ENCODE measurements at places on chromosomes 12 and 14.

DNA sequence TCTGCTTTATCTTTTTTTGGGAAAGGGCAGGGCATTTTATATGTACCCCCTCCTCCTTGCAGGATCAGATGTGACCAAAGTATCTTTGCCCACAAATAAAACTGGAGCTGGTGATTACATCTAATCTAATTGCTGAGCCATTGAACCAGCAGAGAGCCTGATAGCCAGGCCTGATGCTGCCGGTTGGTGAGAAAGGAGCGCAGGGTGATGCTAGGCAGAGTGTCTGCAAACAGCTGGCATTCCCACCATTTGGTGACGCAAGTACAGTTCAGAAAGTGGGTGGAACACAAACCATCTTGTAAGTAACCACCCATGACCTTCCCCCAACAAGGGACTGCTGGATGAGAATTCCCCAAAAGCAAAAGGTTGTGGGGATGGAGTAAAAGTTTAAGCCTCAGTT is 12.7 kb downstream of the DPPA3 start:
- H3K27me3 ChIP-seq: no peaks in the 10 kb centered on the region
- no peak overlapping the region for H3K4me3 ChIP-seq
- no peaks in the 10 kb centered on the region for H3K36me3 ChIP-seq

DNA sequence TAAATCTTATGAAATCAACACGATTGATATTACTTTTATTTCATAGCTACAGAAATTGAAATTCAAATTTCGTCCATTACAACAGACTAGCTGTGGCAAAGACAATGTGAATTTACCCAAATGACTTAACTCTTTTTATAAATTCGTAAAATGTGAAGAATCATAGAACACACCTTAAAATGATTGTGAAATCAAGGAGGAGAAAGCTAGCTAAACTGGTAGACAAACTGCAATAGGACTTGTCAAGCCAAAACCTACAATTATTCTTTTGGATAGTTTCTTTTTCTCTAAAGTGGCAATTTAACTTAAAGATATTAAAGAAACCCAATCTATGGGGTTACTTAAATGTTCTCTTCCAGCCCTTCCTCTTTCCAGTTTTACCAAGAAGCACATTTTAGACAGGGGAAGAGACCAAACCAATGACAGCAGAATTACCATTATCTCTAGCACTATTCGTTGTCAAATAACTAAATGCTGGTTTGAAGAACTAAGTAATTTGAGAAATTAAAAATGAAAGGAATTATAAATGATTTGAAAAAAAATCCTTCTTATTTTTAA is 807 bp upstream of the SLC16A7 start:
- DNase-seq: no peak
- H3K27ac ChIP-seq: peak overlapping the region; percentile 94
- peaks cover 19% of the 10 kb centered on the region for H3K4me1 ChIP-seq
- H3K4me3 ChIP-seq: peak overlapping the region; percentile 91
- peaks cover 3% of the 10 kb centered on the region for H3K36me3 ChIP-seq
- H3K27me3 ChIP-seq: peaks cover 8% of the 10 kb centered on the region

- H3K4me1 ChIP-seq: no peaks in the 10 kb centered on the region
- no peak overlapping the region for H3K4me3 ChIP-seq
- H3K27ac ChIP-seq: no peak overlapping the region
Observed at GRCh38 chr14:57182760-57183503, 85.8 kb downstream of the EXOC5 start.

DNA sequence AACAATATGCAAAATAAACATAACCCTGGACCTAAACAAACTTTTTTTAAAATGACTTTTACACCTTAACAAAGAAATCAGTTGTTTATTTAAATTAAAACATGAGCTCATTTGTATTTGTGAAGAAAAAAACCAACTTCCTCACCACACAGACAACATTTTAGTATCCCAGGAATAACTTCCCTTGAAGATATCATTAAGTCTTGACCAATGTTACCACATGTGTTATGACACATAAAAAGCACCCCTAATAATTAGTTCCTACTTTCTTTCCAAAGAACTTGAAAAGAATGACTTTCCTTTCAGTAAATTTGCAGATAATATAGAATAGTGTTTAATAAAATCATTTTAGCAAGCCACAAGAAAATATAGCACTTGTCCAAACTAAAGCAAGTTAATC is 42.4 kb downstream of the DUSP16 start:
- H3K4me3 ChIP-seq: peak overlapping the region; percentile 3
- H3K4me1 ChIP-seq: peaks cover 13% of the 10 kb centered on the region
- H3K27ac ChIP-seq: peak overlapping the region; percentile 82
- no peaks in the 10 kb centered on the region for H3K27me3 ChIP-seq
- peaks cover 51% of the 10 kb centered on the region for H3K36me3 ChIP-seq
- no peak for DNase-seq

DNA sequence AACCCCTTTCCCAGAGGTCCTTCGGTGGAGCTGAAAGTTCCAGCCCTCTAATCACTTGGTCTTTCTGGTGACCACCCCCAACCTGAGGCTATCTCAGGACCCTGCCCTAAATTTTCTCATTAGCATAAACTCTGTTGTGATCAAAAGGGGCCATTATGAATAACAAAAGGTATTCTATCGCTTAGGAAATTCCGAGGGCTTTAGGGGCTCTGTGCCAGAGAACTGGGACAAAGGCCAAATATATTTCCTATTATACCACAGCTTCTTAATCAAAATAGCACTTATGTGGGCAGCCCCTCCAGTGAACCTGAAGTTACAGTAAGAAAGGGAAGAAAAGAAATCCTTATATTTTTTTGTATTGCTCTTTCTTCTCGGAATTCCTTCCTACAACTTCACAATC is 125.3 kb upstream of the NPAS3 start:
- H3K4me1 ChIP-seq: peaks cover 9% of the 10 kb centered on the region
- no peak overlapping the region for H3K27ac ChIP-seq
- H3K4me3 ChIP-seq: no peak overlapping the region
- H3K27me3 ChIP-seq: peaks cover 4% of the 10 kb centered on the region
- H3K36me3 ChIP-seq: no peaks in the 10 kb centered on the region

- H3K27me3 ChIP-seq: no peaks in the 10 kb centered on the region
- peak overlapping the region; percentile 32 for H3K27ac ChIP-seq
- peaks cover 22% of the 10 kb centered on the region for H3K4me1 ChIP-seq
- DNase-seq: no peak
- no peak overlapping the region for H3K4me3 ChIP-seq
Observed at GRCh38 chr12:11771356-11771755, 121.9 kb downstream of the ETV6 start.

DNA sequence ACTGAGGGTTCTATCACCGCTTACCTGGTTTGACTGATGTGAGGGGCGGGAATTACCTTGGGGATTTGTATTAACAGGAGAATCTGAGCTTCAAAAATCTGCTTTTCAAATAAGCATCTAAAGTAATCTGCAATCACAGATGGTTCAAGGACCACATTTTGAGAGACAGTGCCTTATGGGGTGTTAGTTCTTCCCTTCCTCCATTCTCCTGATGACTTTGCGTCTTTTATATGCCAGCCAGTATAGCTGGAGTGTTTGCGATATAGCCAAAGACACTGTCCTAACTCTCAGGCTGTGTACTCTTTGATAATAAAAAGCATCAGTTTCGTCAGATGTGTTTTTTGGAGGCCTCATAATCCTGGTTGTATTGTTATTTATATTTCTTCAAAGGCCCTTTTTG is 39.5 kb downstream of the PPHLN1 start:
- H3K4me3 ChIP-seq: no peak overlapping the region
- no peak overlapping the region for H3K27ac ChIP-seq
- H3K4me1 ChIP-seq: peaks cover 3% of the 10 kb centered on the region
- no peak for DNase-seq

GRCh38 chr14:101761032-101761880 is at the start of gene PPP2R5C:
PPP2R5C (plus strand) TSS chr14:101761709; CDS start chr14:101761894, 185 bp downstream.
- H3K36me3 ChIP-seq: peaks cover 5% of the 10 kb centered on the region
- peak within 1 kb of the TSS; percentile 93 for H3K4me3 ChIP-seq
- peak within 1 kb of the TSS; percentile 79 for H3K27ac ChIP-seq
- H3K27me3 ChIP-seq: peaks cover 26% of the 10 kb centered on the region

GRCh38 chr12:71183018-71183417 is 25.2 kb upstream of the TSPAN8 start:
- DNase-seq: no peak
- no peak overlapping the region for H3K27ac ChIP-seq
- H3K36me3 ChIP-seq: no peaks in the 10 kb centered on the region
- no peaks in the 10 kb centered on the region for H3K4me1 ChIP-seq
- H3K27me3 ChIP-seq: no peaks in the 10 kb centered on the region

DNA sequence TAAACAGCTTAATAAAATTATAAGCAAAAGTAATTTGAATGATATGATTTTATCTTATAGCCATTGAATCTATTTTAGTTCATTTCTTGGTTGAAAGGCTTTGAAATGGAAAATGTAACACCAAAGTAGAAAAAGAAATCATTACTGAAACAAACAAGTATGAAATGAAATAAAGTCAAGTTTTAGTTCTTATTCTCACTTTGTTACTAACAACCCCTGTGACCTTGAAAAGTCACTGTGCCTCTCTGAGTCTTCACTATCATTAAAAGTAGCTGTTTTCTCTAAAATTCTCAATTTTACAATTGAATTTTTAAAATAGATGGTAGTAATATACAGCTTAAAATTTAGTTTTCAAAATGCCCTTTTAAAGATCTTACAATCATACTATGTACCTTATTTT is 32.4 kb upstream of the SLC17A8 start:
- peaks cover 26% of the 10 kb centered on the region for H3K36me3 ChIP-seq
- H3K4me1 ChIP-seq: no peaks in the 10 kb centered on the region
- H3K27me3 ChIP-seq: no peaks in the 10 kb centered on the region
- H3K27ac ChIP-seq: no peak overlapping the region
- no peak overlapping the region for H3K4me3 ChIP-seq

DNA sequence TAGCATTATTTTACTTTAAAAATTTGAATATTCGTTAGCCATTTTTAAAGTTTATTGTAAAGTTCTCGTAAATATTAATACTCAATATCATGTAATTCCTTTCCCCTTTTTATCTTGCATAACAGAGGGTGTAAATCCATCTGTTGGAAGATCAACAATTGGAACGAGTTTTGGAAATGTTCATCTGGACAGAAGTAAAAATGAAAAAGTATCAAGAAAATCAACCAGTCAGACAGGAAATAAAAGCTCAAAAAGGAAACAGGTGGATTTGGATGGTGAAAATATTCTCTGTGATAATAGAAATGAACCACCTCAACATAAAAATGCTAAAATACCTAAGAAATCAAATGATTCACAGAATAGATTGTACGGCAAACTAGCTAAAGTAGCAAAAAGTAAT is 1.8 kb downstream of the PMCH start:
- H3K4me3 ChIP-seq: no peak overlapping the region
- DNase-seq: no peak
- H3K27me3 ChIP-seq: no peaks in the 10 kb centered on the region

- H3K4me3 ChIP-seq: no peak overlapping the region
- no peak for DNase-seq
- H3K36me3 ChIP-seq: peaks cover 3% of the 10 kb centered on the region
- peak overlapping the region; percentile 87 for H3K27ac ChIP-seq
- H3K27me3 ChIP-seq: no peaks in the 10 kb centered on the region
Observed at GRCh38 chr14:44448951-44449358, 58.1 kb downstream of the FSCB start.

Data from type B pancreatic cell (in vitro differentiated cells).